ENCODE measurements at places on chromosomes 1 and 21. TPM values are rescaled to one million over a fixed set of nuclear protein-coding genes. Genes with fewer than 3 reads are reported as not detected.

DNA sequence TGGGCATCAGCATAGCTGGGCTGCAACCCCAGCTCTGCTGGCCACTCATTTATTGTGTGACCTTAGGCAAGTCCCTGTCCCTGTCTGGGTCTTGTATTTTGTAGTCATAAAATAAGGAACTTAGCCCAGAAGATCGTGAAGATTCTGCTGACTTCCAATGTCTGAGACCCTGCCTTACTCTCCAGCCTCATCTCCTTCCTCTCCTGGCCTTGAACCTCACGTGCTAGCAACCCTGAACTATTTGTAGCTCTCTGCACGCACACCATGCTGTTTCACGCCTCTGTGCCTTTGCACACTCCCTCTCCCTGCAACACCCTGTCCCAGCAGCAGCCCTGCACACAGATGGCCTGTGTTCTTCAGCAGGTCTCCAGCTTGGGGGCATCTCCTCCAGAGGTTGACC, 121.1 kb downstream of the LACTBL1 start:
- H3K27me3 ChIP-seq, result peaks cover 19% of the 10 kb centered on the region
- H3K4me1 ChIP-seq, result peaks cover 2% of the 10 kb centered on the region
- no peak for DNase-seq
- no peak overlapping the region for H3K27ac ChIP-seq
- no peak overlapping the region for H3K4me3 ChIP-seq

- H3K4me1 ChIP-seq, result no peaks in the 10 kb centered on the region
- peak; percentile 6 for DNase-seq
- no peak overlapping the region for H3K27ac ChIP-seq
- H3K36me3 ChIP-seq, result no peaks in the 10 kb centered on the region
Observed at GRCh38 chr1:152109231-152109997, 5.8 kb downstream of the TCHH start.

DNA sequence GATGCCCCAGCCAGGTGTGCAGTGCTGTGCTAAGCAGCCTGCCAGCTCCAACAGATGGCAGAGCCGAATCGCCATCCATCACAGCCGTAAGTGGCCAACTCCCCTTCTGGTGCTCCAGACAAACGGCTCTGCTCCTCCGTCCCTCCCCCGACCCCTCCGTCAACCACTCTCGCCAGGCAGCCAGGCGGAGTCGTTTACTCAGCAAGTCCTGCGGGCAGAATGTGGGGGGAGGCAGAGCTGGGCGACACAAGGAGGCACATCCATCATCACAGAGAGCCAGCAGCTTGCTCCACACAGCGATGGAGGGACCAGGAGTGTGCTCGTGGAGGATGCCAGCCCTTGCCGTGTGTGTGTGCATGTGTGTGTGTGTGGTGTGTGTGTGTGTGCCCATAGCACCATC, 206.6 kb upstream of the GRIK3 start:
- peaks cover 6% of the 10 kb centered on the region for H3K27me3 ChIP-seq
- no peaks in the 10 kb centered on the region for H3K4me1 ChIP-seq
- no peak for DNase-seq
- H3K4me3 ChIP-seq, result no peak overlapping the region
- H3K36me3 ChIP-seq, result no peaks in the 10 kb centered on the region

- no peaks in the 10 kb centered on the region for H3K27me3 ChIP-seq
- no peak overlapping the region for H3K27ac ChIP-seq
- H3K4me1 ChIP-seq, result peaks cover 8% of the 10 kb centered on the region
- H3K36me3 ChIP-seq, result no peaks in the 10 kb centered on the region
Observed at GRCh38 chr1:224641030-224641429, 24.9 kb downstream of the CNIH3 start.

GRCh38 chr1:228393268-228393701, 13.3 kb downstream of the TRIM11 start:
- H3K27me3 ChIP-seq, result no peaks in the 10 kb centered on the region
- peak; percentile 13 for DNase-seq
- H3K4me3 ChIP-seq, result no peak overlapping the region
- peaks cover 14% of the 10 kb centered on the region for H3K36me3 ChIP-seq

- H3K27me3 ChIP-seq, result no peaks in the 10 kb centered on the region
- peaks cover 13% of the 10 kb centered on the region for H3K4me1 ChIP-seq
- H3K27ac ChIP-seq, result peak overlapping the region; percentile 61
- H3K4me3 ChIP-seq, result no peak overlapping the region
Observed at GRCh38 chr1:51422367-51423072, 92.2 kb upstream of the TTC39A start.

- no peak overlapping the region for H3K4me3 ChIP-seq
- H3K4me1 ChIP-seq, result no peaks in the 10 kb centered on the region
- H3K36me3 ChIP-seq, result no peaks in the 10 kb centered on the region
- H3K27ac ChIP-seq, result no peak overlapping the region
Observed at GRCh38 chr1:29323636-29324035, 87.3 kb downstream of the PTPRU start.

- no peak overlapping the region for H3K4me3 ChIP-seq
- H3K4me1 ChIP-seq, result no peaks in the 10 kb centered on the region
- no peak overlapping the region for H3K27ac ChIP-seq
- H3K36me3 ChIP-seq, result peaks cover 2% of the 10 kb centered on the region
Observed at GRCh38 chr1:113156368-113156767, 83.4 kb downstream of the LRIG2 start.

- no peaks in the 10 kb centered on the region for H3K27me3 ChIP-seq
- H3K4me3 ChIP-seq, result no peak overlapping the region
- H3K27ac ChIP-seq, result no peak overlapping the region
- H3K36me3 ChIP-seq, result peaks cover 4% of the 10 kb centered on the region
- no peak for DNase-seq
- H3K4me1 ChIP-seq, result no peaks in the 10 kb centered on the region
Observed at GRCh38 chr1:228217551-228218344, 9.9 kb downstream of the OBSCN start.

GRCh38 chr1:63442141-63442475, 74.7 kb downstream of the ALG6 start:
- H3K27ac ChIP-seq, result no peak overlapping the region
- no peak for DNase-seq
- H3K36me3 ChIP-seq, result no peaks in the 10 kb centered on the region
- H3K4me3 ChIP-seq, result no peak overlapping the region
- no peaks in the 10 kb centered on the region for H3K4me1 ChIP-seq

DNA sequence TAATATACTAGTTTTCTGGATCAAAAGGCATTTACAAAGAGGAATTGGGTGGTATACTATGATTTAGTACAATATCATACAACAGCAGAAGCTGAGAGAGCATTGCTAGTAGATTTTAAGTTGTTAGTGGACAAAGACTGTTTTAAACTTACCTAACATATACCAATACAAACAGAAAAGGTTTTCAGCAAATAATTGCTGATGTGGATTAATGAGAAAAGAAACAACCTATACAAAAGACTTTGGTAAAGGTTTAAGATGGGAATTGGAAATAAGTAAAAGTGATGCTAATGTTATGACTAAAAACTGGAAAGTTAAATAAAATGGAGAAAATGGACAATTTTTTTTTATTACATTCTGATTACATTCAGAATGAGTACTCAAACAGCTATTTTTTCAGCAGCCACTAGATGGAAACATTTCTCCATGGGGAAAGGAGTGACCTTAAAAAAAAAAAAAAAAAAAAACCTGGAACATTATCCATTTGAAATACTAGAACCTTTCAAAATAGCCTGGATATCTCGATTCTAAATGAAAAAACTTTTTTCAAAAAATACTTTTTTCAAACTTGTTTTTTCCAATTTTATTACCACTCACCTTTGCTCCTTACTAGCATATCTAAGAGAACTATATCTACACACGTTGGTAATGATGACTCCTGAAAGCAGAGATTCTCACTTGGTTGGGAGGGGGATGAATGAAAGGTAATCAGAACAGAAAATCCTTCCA, 55.4 kb downstream of the EPRS1 start:
- H3K27ac ChIP-seq, result no peak overlapping the region
- no peak overlapping the region for H3K4me3 ChIP-seq
- no peaks in the 10 kb centered on the region for H3K4me1 ChIP-seq
- no peaks in the 10 kb centered on the region for H3K27me3 ChIP-seq

DNA sequence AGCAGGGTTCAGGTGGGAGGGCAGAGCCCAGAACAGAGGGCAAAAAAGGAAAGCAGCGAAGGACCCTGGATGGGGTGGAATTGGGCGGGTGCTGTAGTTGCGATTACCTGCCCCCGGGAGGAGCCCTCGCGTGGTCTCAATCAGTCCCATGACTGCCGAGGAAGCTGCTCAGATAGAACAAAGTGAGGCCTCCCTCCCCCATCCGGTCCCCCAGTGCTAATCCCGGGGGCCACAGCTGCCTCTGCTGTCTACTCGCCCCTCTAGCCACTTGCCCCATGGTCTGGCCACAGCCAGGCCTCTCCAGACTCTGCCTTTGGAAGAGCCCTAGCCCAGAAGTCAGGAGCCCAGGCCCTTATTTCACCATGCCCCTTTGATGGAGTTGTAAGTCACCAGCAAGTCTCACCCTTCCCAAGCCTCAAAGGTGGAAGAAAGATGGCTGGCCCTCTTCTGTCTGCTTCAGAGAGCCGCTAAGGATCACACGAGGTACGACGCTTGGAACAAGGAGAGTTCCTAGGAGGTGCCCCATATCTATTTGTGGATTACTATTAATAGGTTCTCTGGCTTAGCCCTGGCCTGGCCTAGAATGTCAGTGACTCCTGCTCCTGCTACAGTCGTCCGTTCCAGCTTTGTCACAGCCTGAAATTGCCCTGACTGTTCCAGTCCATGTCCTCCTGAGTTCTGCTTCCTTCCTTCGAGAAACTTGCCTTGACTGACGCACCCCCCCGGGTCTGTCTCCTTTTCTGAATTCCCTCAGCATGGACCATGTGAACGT, 16.4 kb downstream of the ECHDC2 start:
- DNase-seq, result peak; percentile 68
- H3K4me3 ChIP-seq, result no peak overlapping the region
- no peaks in the 10 kb centered on the region for H3K27me3 ChIP-seq
- H3K4me1 ChIP-seq, result no peaks in the 10 kb centered on the region
- no peak overlapping the region for H3K27ac ChIP-seq
- H3K36me3 ChIP-seq, result peaks cover 4% of the 10 kb centered on the region

DNA sequence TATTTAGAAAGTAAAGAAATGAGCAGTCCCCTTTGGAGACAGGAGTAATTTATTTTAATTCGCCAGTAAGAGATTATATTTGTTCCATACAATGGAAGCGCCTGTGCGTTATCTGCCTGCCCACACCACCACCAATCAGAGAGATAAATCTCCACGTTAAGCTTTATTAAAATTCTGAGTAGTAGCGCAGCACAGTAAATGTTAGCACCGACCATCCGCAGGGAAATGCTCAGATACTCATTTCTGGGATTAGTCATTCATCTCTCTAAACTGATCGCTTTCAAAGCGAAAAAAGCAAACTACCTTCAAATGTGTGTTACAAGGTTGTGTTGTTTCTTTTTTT, 1.2 kb downstream of the ETS2 start:
- peaks cover 57% of the 10 kb centered on the region for H3K4me1 ChIP-seq
- H3K27me3 ChIP-seq, result no peaks in the 10 kb centered on the region
- peak overlapping the region; percentile 96 for H3K27ac ChIP-seq
- peak overlapping the region; percentile 86 for H3K4me3 ChIP-seq
- peak; percentile 48 for DNase-seq
- H3K36me3 ChIP-seq, result peaks cover 47% of the 10 kb centered on the region

- no peak overlapping the region for H3K4me3 ChIP-seq
- H3K4me1 ChIP-seq, result no peaks in the 10 kb centered on the region
- H3K27ac ChIP-seq, result no peak overlapping the region
- H3K27me3 ChIP-seq, result peaks cover 2% of the 10 kb centered on the region
- DNase-seq, result no peak
Observed at GRCh38 chr1:163610486-163610885, 288.7 kb downstream of the NUF2 start.

- peaks cover 48% of the 10 kb centered on the region for H3K4me1 ChIP-seq
- H3K27me3 ChIP-seq, result no peaks in the 10 kb centered on the region
- H3K36me3 ChIP-seq, result peaks cover 85% of the 10 kb centered on the region
- peak overlapping the region; percentile 45 for H3K27ac ChIP-seq
- no peak for DNase-seq
- no peak overlapping the region for H3K4me3 ChIP-seq
Observed at GRCh38 chr21:42443181-42443785, 39.6 kb downstream of the UBASH3A start.

- H3K4me1 ChIP-seq, result no peaks in the 10 kb centered on the region
- peaks cover 3% of the 10 kb centered on the region for H3K27me3 ChIP-seq
- no peak overlapping the region for H3K4me3 ChIP-seq
- DNase-seq, result peak; percentile 17
Observed at GRCh38 chr1:7224644-7225043, 439.4 kb downstream of the CAMTA1 start.

F13B gene
- not detected for total RNA-seq

GPR3 gene
- total RNA-seq, result 1.3 TPM

IL22RA1 gene
- not detected for total RNA-seq

SLC9C2 gene
- total RNA-seq, result not detected

F3 gene
- total RNA-seq, result not detected

TXNIP gene
- 112 TPM for total RNA-seq

ERICH3 gene
- total RNA-seq, result not detected

CRYBG2 gene
- 1.5 TPM for total RNA-seq

NTNG1 gene
- not detected for total RNA-seq

Data from activated CD4-positive, alpha-beta T cell treated with anti-CD3 and anti-CD28 coated beads for 36 hours (primary cell).